ENCODE measurements at places on chromosomes 1 and 21. TPM values are rescaled to one million over a fixed set of nuclear protein-coding genes. Genes with fewer than 3 reads are reported as not detected.

DNA sequence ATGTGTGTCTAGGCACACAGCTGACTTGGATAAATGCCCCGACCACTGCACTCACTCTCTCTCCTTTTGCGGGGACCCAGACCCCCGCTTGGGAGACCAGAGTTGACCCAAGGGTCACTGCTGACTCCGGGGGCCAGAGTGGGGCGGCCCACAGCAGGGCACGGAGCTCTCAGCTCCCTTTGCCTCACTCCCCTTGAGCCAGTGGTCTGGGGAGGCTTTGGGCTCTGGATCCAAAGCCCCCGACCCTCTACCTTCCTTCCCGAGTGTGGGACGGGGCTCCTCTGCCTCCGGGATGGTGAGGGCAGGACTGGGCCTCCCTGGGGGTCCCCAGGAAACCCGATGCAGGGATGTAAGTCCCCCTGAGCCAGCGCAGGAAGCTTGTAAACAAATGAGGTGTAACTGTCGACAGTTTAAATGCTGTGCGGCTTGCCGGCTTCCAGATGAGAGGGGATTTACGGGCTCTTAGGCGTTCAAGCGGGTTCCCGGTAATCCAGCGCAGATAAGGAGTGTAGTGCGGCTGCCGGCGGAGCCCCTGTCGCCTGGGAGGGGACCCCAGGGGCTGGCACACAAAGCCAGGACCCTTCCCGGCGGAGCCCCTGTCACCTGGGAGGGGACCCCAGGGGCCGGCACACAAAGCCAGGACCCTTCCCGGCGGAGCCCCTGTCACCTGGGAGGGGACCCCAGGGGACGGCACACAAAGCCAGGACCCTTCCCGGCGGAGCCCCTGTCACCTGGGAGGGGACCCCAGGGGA is 7.4 kb downstream of the ACTRT2 start:
- no peak overlapping the region for H3K27ac ChIP-seq
- no peaks in the 10 kb centered on the region for H3K4me1 ChIP-seq
- H3K36me3 ChIP-seq = no peaks in the 10 kb centered on the region

DNA sequence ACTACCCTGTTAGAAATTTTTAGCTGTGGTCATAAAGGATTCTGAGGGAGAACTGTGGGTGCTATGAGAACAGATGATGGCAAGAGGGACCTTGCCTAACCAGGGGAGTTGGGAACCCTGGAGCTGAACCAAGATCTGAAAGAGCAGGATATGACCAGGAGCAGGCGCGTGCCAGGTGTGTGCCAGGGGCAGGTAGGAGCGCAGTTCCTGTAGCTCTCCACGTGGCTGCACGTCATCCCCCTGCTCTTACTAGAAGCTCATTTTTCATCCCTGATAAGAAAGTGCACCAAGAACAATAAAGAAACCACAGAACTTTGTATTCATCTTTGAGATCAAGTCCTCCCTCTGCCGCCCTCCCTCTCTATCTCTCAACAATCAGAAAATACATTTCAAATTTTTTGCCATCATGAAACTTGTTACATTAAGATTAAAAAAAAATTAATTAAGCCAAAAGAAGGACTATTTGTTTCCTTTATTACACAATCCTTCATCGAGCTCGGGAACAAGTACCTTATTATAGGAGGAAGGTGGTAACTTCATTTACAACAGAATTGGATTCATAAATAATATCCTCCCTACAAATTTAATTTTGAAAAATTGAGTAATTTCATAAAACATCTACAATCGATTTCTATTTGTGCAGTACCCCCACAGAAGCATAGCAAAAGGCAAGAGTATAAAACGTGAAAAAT is 78.5 kb downstream of the SLC35F3 start:
- H3K27me3 ChIP-seq = no peaks in the 10 kb centered on the region
- H3K4me3 ChIP-seq = no peak overlapping the region
- DNase-seq = no peak
- no peaks in the 10 kb centered on the region for H3K36me3 ChIP-seq
- H3K27ac ChIP-seq = no peak overlapping the region

DNA sequence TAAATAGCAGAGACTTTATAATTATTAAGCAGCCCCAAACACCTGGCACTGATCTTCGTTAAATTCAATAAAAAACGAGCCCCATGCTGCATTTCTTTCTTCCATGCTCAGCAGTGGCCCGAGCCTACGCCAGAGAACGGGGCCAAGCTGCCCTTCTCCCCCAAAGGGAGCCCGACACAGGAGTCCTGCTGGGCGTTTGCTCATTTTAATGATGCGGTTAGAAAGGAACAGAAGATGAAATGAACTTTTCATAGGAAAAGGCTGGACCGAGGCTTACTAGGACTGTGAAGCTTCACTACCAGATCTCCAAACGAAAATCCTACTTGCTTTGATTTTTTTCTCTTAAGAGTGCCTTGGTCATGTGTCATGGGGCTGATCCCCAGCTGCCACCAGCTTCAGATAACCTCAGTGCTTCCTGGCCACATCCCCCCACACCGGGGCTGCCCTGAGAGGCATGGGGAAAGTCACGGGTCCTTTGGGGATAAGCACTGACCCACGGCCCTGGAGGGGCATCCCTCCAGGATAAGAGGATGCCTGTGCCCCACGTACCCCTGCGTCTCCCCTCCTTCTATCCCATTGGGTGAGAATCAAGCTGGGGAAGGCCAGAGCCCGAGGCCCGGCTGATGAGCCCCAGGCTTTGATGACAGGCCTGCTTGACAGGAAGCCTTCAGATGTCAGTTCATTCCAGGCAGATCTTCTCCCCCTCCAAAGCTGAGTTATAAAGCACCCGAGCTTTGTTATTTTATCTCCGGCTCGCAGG is 34.2 kb downstream of the PGBD5 start:
- H3K4me1 ChIP-seq = no peaks in the 10 kb centered on the region
- no peak overlapping the region for H3K4me3 ChIP-seq
- no peak for DNase-seq
- no peaks in the 10 kb centered on the region for H3K27me3 ChIP-seq
- no peak overlapping the region for H3K27ac ChIP-seq

S100A11 gene
- 474 TPM for total RNA-seq

CACYBP gene
- 137 TPM for total RNA-seq

GRCh38 chr1:146036965-146037646 is 15.6 kb upstream of the HJV start:
- H3K36me3 ChIP-seq = no peaks in the 10 kb centered on the region
- peak overlapping the region; percentile 77 for H3K27ac ChIP-seq
- peaks cover 6% of the 10 kb centered on the region for H3K4me1 ChIP-seq
- H3K27me3 ChIP-seq = no peaks in the 10 kb centered on the region
- peak; percentile 95 for DNase-seq

PDE9A gene
- total RNA-seq = 0.72 TPM

- no peak for DNase-seq
- H3K4me3 ChIP-seq = no peak overlapping the region
- H3K27ac ChIP-seq = no peak overlapping the region
- peaks cover 6% of the 10 kb centered on the region for H3K36me3 ChIP-seq
- H3K4me1 ChIP-seq = peaks cover 8% of the 10 kb centered on the region
Observed at GRCh38 chr1:246837418-246838117, 94.2 kb downstream of the AHCTF1 start.

DNA sequence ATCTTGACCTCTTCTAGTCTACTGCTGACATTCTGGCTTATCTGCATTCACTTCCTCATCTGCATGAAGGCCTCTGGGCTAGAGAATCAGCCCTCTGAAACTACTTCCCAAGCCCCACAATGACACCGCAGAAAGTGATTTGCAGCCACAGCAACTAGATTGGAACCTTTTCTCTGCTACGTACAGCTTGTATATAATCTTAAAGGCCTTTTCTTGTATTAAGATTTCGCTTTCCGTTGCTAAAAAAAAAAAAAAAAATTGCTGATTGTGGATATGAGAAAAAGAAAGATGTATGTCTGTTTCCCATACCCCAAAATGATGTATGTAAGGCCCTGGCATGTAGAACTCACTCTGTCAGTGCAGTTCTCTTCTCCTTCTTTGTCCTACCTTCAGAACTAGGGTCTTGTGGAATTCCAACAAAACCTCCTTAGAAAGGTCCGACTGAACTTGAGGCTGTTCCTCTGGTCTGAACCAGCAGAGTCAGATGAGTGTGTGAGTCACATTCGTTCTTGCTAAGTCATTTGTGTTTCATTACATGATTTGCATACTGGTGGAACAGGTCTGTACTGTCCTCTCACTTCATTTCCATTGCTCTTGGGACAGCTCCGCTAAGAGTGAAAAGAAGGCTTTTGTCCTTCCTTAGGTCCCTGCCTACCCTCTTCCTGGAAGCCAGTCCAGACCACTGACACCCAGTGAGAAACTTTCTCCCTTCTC is 62.7 kb downstream of the PLPP3 start:
- no peaks in the 10 kb centered on the region for H3K4me1 ChIP-seq
- no peaks in the 10 kb centered on the region for H3K36me3 ChIP-seq
- no peak overlapping the region for H3K27ac ChIP-seq
- H3K4me3 ChIP-seq = no peak overlapping the region
- DNase-seq = no peak

SLAMF8 gene
- total RNA-seq = not detected

VPS26C gene
- 47.4 TPM for total RNA-seq

CAMK1G gene
- total RNA-seq = not detected

GRCh38 chr1:224149709-224150108 is 33.3 kb upstream of the DEGS1 start:
- no peaks in the 10 kb centered on the region for H3K27me3 ChIP-seq
- no peaks in the 10 kb centered on the region for H3K4me1 ChIP-seq

JAK1 gene
- total RNA-seq = 138 TPM

DNA sequence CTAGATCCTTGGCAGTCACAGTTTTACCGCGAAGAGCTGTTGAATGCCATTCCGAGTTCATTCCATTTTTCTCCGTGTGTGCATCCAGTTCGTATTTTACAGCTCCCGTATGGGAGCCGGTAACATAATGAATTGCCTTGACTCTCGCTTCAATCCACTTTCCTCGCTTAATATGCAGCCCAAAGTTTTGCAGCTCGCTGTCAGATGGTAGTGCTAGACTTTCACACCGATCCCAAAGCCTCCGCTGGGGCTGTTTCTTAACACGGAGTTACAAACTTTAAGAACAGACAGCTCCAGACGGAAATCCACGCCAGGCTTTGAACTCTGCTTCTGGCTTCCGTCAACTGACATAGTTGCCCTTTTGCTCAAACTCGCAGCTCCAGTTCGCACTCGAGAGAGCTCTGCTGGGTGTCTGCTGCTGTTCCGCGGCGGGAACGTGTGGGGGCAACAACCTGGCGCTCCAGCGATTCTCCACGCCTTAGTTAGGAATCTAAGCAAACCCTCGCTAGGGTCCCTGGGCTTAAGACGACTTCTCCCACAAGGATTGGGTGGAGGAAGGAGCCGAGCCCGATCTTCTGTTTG is 3.5 kb upstream of the ARID1A start:
- no peaks in the 10 kb centered on the region for H3K27me3 ChIP-seq
- H3K4me3 ChIP-seq = peak overlapping the region; percentile 53
- H3K36me3 ChIP-seq = no peaks in the 10 kb centered on the region
- DNase-seq = peak; percentile 94

ARID4B gene
- total RNA-seq = 37.5 TPM

- no peaks in the 10 kb centered on the region for H3K36me3 ChIP-seq
- H3K27me3 ChIP-seq = no peaks in the 10 kb centered on the region
- H3K27ac ChIP-seq = no peak overlapping the region
- no peak for DNase-seq
Observed at GRCh38 chr1:226781937-226782609, 43.0 kb upstream of the ITPKB start.

- no peak overlapping the region for H3K27ac ChIP-seq
- H3K4me3 ChIP-seq = no peak overlapping the region
- H3K27me3 ChIP-seq = no peaks in the 10 kb centered on the region
Observed at GRCh38 chr1:101112051-101112780, 86.6 kb upstream of the DPH5 start.

TNFRSF25 gene
- 7.0 TPM for total RNA-seq

DNA sequence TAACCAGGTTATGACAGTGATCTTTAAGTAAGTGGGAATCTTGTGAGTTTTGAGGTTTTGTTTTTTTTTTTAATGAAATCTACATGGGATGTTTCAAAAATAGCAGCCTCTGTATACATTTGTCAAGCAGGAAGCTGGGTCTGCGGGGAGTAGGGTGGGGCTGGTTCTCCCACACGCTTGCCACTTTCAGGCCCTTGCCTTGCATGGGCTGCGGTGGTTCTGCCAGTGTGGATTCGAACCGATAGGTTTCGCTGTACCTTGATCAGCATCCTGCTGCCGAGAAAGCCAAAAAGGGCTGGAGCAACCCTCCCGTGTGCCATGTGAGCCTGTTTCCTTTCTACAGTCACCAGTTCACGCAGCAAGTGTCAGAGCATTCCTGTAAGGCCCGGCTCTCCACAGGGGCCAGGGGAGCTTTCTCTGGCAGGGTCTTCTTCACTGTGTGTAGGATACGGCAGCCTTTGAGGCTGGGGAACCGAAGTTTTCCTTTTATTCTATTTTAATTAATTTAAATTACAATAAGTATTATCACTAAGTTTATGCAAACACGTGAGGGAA is 79.2 kb upstream of the SAMD11 start:
- no peak for DNase-seq
- no peaks in the 10 kb centered on the region for H3K4me1 ChIP-seq
